ENCODE measurements at places on chromosomes 6 and 20. TPM values are rescaled to one million over a fixed set of nuclear protein-coding genes. Genes with fewer than 3 reads are reported as not detected.

DNA sequence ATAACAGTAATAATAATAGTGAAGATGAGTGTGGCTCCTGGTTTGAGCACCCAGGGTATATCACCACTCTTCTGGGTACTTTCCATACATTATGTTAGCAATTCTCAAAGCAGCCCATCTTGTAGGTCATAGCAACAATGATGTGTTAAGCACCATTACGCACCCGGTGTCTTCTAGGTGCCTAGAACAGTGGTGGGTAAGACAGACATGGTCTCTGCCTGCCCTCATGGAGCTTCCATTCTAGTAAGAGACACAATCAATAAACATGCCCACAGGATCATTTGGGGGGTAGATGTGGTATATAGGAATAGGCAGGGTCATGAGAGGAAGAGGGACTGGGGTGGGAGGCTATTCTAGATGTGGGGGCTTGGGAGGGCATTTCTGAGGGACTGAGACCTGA is 21.0 kb upstream of the OCSTAMP start:
- H3K27me3 ChIP-seq = no peaks in the 10 kb centered on the region
- H3K36me3 ChIP-seq = no peaks in the 10 kb centered on the region
- H3K4me1 ChIP-seq = no peaks in the 10 kb centered on the region
- H3K4me3 ChIP-seq = no peak overlapping the region
- no peak for DNase-seq

DNA sequence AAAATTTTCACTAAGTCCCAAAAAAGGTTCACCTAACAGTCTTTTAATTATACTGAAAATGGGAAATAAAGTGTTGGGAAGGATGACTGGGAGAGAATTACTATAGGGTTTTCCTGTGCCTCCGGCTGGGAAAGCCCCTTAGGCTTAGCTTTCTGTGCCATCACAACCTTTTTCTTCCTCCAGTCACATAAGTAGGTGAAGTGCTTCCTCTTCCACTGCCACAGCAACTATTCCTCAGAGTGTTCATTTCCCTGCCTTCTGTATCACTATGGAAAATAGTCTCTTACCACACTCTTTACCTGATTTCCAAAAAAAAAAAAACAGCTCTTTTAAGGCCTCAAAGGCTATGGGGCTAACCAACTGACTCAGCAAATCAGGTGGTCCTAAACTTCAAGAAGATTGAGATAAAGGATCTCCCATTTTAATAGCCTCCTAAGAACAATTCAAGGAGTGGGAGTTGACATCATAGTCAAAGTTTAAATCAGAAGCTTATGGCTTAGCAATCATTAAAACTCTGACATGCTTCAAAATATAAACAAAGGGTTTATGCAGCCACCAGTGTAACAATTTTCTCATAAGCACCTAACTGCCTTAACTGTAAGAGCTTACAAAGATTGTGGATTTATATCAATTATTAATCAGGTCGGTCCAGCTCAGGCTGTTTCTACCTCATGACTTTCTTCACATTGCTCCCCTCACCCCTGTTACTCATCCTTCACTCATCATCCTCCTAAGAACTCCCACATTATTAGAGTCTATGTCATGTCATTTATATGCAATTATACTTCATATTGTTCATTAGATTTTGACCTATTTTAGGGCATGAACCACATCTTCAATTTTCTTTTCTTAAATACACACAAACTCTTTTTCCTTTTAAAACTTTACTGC is 95.3 kb downstream of the RNGTT start:
- no peak overlapping the region for H3K27ac ChIP-seq
- no peaks in the 10 kb centered on the region for H3K27me3 ChIP-seq
- no peaks in the 10 kb centered on the region for H3K36me3 ChIP-seq

DNA sequence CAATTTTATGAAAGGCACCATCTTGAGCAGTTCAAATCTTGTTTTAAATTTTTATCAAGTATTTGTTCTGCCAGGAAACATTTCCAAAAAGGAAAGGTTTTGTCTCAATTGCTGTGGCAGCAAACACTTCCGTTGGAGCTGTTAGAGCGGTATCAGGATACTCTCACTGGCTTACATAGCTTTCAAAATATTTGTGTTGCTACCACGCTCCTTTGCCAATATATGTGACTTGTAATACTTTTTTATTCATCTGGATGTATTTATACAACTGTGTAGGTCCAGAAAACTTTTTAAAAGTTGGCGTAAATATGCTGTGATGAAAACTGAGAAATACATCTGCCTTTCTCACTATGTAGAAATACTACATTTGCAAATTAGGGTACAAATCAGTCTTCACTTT is 37.8 kb upstream of the NHSL1 start:
- no peaks in the 10 kb centered on the region for H3K36me3 ChIP-seq
- H3K27ac ChIP-seq = peak overlapping the region; percentile 91
- no peak overlapping the region for H3K4me3 ChIP-seq
- H3K27me3 ChIP-seq = no peaks in the 10 kb centered on the region

Gene KCNK5
- polyA plus RNA-seq = 0.25 TPM

Gene POU3F2
- polyA plus RNA-seq = not detected

Gene SMOC2
- 5.9 TPM for polyA plus RNA-seq

DNA sequence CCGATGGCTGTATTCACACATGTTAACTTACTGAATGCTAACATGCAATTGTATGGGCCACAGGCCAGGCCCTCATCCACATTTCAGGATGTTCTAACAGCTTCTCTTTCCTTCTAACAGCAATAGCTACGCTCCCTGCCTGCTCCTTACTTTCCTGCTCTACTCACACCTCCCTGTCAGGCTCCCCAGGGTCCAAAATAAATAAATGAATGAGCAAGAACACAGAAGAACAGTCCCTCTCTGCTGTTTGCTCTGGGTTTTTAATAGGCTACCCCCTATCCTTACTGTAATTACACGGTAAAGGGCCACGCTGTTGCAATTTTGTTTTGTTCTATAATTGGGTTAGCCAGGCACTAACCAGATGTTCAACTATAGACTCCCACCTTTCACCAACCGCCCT is 135.6 kb downstream of the GMDS start:
- H3K27me3 ChIP-seq = no peaks in the 10 kb centered on the region
- H3K36me3 ChIP-seq = no peaks in the 10 kb centered on the region
- H3K4me3 ChIP-seq = no peak overlapping the region
- H3K4me1 ChIP-seq = peaks cover 15% of the 10 kb centered on the region

- peaks cover 16% of the 10 kb centered on the region for H3K4me1 ChIP-seq
- H3K27ac ChIP-seq = no peak overlapping the region
- no peak for DNase-seq
- no peaks in the 10 kb centered on the region for H3K27me3 ChIP-seq
- H3K36me3 ChIP-seq = no peaks in the 10 kb centered on the region
- H3K4me3 ChIP-seq = no peak overlapping the region
Observed at GRCh38 chr20:17856837-17857605, 111.6 kb downstream of the SNX5 start.

DNA sequence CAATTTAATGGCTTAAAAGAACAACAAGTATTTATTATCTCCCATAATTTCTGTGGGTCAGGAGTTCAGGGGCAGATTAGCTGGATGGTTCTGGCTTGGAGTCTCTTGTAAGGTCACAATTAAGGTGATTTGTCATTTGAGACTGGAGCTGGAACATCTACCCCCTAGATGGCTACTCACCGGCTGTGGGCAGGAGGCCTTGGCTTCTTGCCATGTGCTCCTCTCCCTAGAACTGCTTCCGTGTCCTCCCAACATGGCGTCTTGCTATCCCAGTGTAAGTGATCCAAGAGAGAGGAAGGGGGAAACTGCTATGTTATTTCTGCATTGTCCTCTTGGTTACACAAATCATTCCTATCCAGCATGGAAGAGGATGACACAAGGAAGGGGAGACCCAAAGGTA is 210.2 kb upstream of the ECI2 start:
- no peaks in the 10 kb centered on the region for H3K27me3 ChIP-seq
- H3K27ac ChIP-seq = peak overlapping the region; percentile 91
- no peaks in the 10 kb centered on the region for H3K36me3 ChIP-seq
- peak; percentile 66 for DNase-seq
